Pancreas (tissue), 10 donors: ENCODE measurements at places on chromosomes 7 and 10. TPM values are rescaled to one million over a fixed set of nuclear protein-coding genes. Genes with fewer than 3 reads are reported as not detected.

ERVW-1 gene
- total RNA-seq: not detected

- H3K4me3 ChIP-seq: no peak overlapping the region
- no peak overlapping the region for H3K27ac ChIP-seq
- no peaks in the 10 kb centered on the region for H3K36me3 ChIP-seq
- H3K4me1 ChIP-seq: peaks cover 3% of the 10 kb centered on the region
- H3K27me3 ChIP-seq: no peaks in the 10 kb centered on the region
Observed at GRCh38 chr7:15011289-15011688, 108.7 kb upstream of the DGKB start.

GRCh38 chr10:88471899-88472298, 111.2 kb downstream of the RNLS start:
- H3K4me1 ChIP-seq: peaks cover 9% of the 10 kb centered on the region
- no peak overlapping the region for H3K27ac ChIP-seq
- no peaks in the 10 kb centered on the region for H3K36me3 ChIP-seq

DNA sequence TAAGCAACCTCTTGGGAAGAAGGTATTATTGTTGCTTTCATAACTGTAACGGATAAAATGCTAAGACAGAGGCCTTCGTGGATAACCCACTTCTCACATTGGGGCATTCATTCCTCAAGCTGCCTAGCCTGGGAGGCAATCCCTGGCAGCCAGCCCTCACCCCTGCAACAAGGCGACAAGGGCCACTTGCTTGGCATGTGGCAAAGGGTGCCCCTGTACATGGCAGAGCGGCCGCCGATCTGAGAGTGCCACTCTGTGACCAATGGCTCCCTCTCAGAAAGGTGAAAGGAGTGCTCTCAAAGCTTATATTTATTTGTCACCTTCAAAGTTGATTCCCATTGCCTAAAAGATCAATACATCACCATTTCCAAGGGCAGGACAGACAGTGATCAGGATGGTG, 31.9 kb downstream of the EBF3 start:
- no peaks in the 10 kb centered on the region for H3K36me3 ChIP-seq
- no peak overlapping the region for H3K27ac ChIP-seq
- H3K27me3 ChIP-seq: no peaks in the 10 kb centered on the region

- H3K27me3 ChIP-seq: no peaks in the 10 kb centered on the region
- H3K4me3 ChIP-seq: no peak overlapping the region
- H3K4me1 ChIP-seq: no peaks in the 10 kb centered on the region
- DNase-seq: no peak
- no peaks in the 10 kb centered on the region for H3K36me3 ChIP-seq
Observed at GRCh38 chr7:43387932-43388331, 195.0 kb upstream of the STK17A start.

- no peaks in the 10 kb centered on the region for H3K27me3 ChIP-seq
- H3K4me3 ChIP-seq: no peak overlapping the region
- no peaks in the 10 kb centered on the region for H3K36me3 ChIP-seq
- no peak overlapping the region for H3K27ac ChIP-seq
- H3K4me1 ChIP-seq: peaks cover 25% of the 10 kb centered on the region
- DNase-seq: no peak
Observed at GRCh38 chr10:118725886-118726500, 28.8 kb downstream of the CACUL1 start.

ENTPD7 gene
- 15.9 TPM for total RNA-seq

UTF1 gene
- not detected for total RNA-seq

DNA sequence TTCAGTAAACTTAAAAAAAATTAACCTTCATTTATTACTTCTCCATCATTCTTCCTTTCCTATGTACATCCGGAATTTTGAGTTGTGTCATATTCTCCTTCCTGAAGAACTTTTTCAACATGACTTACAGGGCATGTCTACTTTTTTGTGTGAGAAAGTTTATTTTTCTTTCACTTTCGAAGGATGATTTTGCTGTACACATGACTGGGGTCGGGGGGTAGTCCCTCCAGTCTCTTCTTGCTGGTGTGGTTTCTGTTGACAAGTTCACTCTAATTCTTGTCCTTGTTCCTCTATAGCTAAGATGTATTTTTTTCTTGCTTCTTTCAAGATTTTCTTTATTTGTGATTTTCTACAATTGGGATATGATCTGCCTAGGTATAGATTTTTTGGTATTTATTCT, 55.8 kb downstream of the INPP5A start:
- H3K4me3 ChIP-seq: no peak overlapping the region
- no peak overlapping the region for H3K27ac ChIP-seq
- DNase-seq: no peak
- H3K27me3 ChIP-seq: no peaks in the 10 kb centered on the region

FXYD4 gene
- total RNA-seq: not detected

DNA sequence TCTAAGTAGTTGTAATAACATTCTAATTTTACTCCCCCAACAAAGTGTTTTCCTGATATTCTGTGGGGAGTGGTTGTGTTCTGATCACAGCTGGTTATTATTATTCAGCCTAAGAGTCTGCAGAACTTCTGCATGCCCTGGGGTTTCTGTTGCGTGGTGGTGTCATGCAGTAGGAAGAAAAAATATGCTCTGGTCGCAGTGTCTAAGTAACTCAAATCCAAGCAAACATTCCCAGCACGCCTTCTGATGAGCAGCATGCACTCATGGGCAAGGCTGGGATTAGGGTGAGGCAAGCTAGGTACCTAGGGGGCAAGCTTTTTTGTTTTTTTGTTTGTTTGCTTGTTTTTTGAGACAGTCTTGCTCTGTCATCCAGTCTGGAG, 112.8 kb upstream of the KMT2E start:
- no peaks in the 10 kb centered on the region for H3K36me3 ChIP-seq
- no peaks in the 10 kb centered on the region for H3K4me1 ChIP-seq
- no peak overlapping the region for H3K27ac ChIP-seq
- no peak overlapping the region for H3K4me3 ChIP-seq

GRCh38 chr7:45080265-45080957, 8.4 kb downstream of the NACAD start:
- DNase-seq: no peak
- H3K4me3 ChIP-seq: no peak overlapping the region
- H3K36me3 ChIP-seq: peaks cover 5% of the 10 kb centered on the region
- H3K4me1 ChIP-seq: no peaks in the 10 kb centered on the region

GRCh38 chr7:34157137-34157536, 251.8 kb downstream of the BMPER start:
- no peak overlapping the region for H3K4me3 ChIP-seq
- no peaks in the 10 kb centered on the region for H3K4me1 ChIP-seq
- DNase-seq: no peak
- H3K27ac ChIP-seq: no peak overlapping the region
- no peaks in the 10 kb centered on the region for H3K36me3 ChIP-seq

DNA sequence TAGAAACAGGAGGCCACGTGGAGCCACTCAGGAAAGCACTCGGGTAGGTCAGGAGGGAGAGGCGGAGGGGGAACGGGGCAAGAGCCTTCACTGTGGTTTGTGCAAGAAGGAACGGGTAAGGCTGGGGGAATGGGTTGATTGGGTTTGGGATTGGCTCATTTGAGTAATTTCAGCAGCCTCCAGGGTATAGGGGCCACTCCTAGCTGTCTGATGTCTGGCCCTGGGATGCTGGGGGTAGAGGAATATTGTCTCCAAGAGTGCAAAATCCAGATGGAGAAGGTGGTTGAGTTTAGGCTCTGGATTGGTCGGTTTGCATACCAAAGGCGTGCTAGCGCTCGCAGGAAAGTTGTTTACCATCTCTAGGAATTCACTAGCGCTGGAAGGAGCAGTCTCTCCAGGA, 47.2 kb downstream of the MYL10 start:
- DNase-seq: no peak
- no peaks in the 10 kb centered on the region for H3K4me1 ChIP-seq
- H3K27me3 ChIP-seq: no peaks in the 10 kb centered on the region
- H3K4me3 ChIP-seq: no peak overlapping the region
- H3K27ac ChIP-seq: no peak overlapping the region

SMKR1 gene
- total RNA-seq: 1.9 TPM

ARL4A gene
- 3.8 TPM for total RNA-seq

DNA sequence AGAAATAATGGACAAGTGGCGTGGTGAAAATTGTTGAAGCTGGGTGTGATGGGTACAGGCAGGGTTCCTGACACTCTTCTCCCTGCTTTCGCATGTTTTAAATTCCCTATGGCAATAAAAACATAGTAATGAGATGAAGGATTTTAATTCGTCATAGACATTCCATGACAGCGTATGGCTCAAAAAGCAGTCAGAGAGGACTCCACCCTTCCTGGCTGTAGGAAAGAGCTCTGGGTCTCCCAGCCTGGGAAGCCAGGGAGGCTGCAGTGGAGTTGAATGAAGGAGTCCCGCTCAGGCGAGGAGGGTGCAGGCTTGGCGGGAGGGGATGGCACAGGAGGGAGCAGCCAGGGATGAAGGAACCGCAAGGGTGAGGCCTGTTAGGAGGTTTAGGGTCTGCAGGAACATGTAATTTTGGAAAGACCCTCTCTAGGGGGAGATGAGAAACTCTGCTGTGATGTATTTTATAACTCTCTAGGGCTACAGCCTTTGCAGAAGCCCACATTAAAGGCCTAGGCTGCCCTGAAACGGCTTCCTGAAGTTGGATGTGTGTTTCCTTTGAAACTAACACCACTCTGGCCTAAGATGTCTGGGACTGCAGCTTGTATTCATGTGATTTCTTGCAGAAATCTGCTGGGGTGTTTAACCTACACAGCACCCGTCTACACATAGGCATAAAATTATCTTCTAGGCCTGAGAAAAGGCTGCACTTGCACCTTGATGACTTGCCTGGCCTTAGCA, 7.6 kb upstream of the LARP4B start:
- H3K27ac ChIP-seq: no peak overlapping the region
- no peaks in the 10 kb centered on the region for H3K27me3 ChIP-seq
- no peaks in the 10 kb centered on the region for H3K4me1 ChIP-seq
- no peak for DNase-seq

- H3K4me3 ChIP-seq: no peak overlapping the region
- DNase-seq: no peak
- no peak overlapping the region for H3K27ac ChIP-seq
- peaks cover 8% of the 10 kb centered on the region for H3K4me1 ChIP-seq
- H3K27me3 ChIP-seq: no peaks in the 10 kb centered on the region
- H3K36me3 ChIP-seq: no peaks in the 10 kb centered on the region
Observed at GRCh38 chr7:84228526-84228925, 33.9 kb upstream of the SEMA3A start.

GRCh38 chr7:44247868-44248651, 47.3 kb downstream of the YKT6 start:
- H3K27me3 ChIP-seq: no peaks in the 10 kb centered on the region
- DNase-seq: no peak
- H3K36me3 ChIP-seq: no peaks in the 10 kb centered on the region
- H3K27ac ChIP-seq: no peak overlapping the region
- no peak overlapping the region for H3K4me3 ChIP-seq

DNA sequence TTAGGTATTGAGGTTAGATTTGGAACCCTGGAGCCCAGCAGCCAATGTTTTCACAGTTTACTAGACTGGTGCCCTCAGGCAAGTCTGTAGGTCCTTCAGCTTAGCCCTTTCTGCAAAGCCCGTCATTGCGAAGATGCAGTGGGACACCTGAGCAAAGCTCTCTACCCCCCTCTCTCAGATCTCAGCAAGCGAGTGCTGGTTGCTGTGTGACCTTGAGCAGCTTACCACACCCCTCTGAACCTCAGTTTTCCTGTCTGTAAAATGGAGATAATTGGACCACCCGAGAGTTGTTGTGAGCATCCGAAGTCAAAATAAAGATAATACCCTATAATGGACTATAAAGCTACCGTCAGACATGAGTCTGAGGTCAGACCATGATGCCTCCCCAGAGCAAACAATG, 3.7 kb downstream of the NPC1L1 start:
- no peaks in the 10 kb centered on the region for H3K4me1 ChIP-seq
- no peaks in the 10 kb centered on the region for H3K36me3 ChIP-seq
- H3K27me3 ChIP-seq: no peaks in the 10 kb centered on the region
- no peak for DNase-seq
- no peak overlapping the region for H3K27ac ChIP-seq
- no peak overlapping the region for H3K4me3 ChIP-seq

PRLHR gene
- total RNA-seq: not detected

ANKRD7 gene
- 0.54 TPM for total RNA-seq

SEMA3D gene
- 0.25 TPM for total RNA-seq

GRCh38 chr7:146076344-146076743, 40.3 kb upstream of the CNTNAP2 start:
- H3K27me3 ChIP-seq: no peaks in the 10 kb centered on the region
- no peak overlapping the region for H3K27ac ChIP-seq
- H3K4me3 ChIP-seq: no peak overlapping the region
- no peak for DNase-seq

DNA sequence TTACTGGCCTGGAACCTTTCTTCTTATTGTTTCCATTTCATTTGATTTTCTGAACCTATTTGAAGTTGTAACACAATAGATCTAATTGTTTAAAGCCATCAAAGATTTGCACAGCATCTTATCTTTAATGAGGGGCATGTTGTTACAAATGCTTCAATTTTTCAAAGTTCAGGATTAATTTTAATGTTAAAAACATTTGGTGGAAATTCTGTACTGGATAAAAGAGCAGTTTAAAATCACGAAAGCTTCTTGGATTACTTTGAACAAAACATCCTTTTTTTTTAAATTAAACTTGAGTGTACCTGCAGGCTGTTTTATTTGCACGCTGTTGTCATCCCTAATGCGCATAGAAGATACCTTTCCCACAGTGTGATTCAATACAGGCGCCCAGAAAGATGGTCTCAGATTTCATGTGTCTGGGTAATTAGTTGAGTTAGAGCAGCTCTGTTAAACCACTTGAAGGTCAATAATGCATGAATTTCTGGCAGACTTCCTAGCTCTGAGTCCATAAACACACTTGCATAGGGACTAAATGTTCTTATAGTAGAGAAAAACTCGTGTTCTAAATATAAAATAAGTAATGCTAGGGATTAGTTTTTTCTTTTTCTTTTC, 29.3 kb upstream of the DDX50 start:
- no peak for DNase-seq
- H3K27ac ChIP-seq: no peak overlapping the region
- H3K4me1 ChIP-seq: no peaks in the 10 kb centered on the region
- H3K36me3 ChIP-seq: no peaks in the 10 kb centered on the region
- H3K27me3 ChIP-seq: no peaks in the 10 kb centered on the region
- H3K4me3 ChIP-seq: no peak overlapping the region

DNA sequence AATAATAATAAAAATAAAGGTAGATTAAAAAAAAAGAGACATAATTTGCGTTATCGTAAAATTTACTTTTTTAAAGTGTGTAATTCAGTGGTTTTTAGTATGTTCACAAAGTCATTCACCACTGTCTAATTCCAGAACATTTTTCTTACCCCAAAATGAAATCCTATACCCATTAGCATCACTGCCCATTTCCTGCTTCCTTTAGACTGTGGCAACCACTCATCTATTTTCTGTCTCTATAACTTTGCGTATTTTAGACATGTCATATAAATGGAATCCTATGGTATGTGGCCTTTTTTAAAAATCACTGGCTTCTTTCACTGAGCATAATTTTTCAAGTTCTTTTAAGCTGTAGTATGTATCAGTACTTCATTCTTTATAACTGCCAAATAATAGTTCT, 53.6 kb downstream of the KAT6B start:
- no peak overlapping the region for H3K4me3 ChIP-seq
- no peak overlapping the region for H3K27ac ChIP-seq
- DNase-seq: no peak

GRCh38 chr10:126561921-126562680, 108.4 kb downstream of the C10orf90 start:
- no peaks in the 10 kb centered on the region for H3K27me3 ChIP-seq
- H3K4me1 ChIP-seq: no peaks in the 10 kb centered on the region
- no peak for DNase-seq
- no peak overlapping the region for H3K4me3 ChIP-seq
- no peaks in the 10 kb centered on the region for H3K36me3 ChIP-seq

- no peaks in the 10 kb centered on the region for H3K27me3 ChIP-seq
- H3K27ac ChIP-seq: no peak overlapping the region
- no peaks in the 10 kb centered on the region for H3K4me1 ChIP-seq
- no peak overlapping the region for H3K4me3 ChIP-seq
- peaks cover 8% of the 10 kb centered on the region for H3K36me3 ChIP-seq
- no peak for DNase-seq
Observed at GRCh38 chr10:71358277-71358676, 38.4 kb upstream of the CDH23 start.

SPDYE16 gene
- total RNA-seq: 0.09 TPM
